Thyroid gland (tissue), 4 donors: ENCODE measurements at places on chromosomes 2 and 18. TPM values are rescaled to one million over a fixed set of nuclear protein-coding genes. Genes with fewer than 3 reads are reported as not detected.
A peak's percentile ranks its signal among the peaks of the same experiment; 100 is the strongest.

DNA sequence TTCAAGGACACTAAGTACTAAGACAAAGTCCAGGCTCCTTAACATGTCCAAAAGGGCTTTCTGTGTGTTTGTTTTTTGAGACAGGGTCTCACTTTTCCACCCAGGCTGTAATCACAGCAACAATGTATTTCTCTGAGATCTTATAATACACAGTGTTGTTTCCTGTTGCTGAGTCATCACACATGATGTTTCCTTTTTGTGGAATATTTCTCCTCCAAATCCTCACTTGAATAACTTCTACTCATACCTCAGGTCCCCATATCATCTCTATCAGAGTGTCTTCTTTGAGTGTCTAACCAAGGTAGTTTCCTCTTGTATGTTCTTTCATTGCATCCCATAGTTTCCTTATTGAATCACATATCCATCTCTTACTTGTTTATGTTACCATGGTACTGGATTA lies 632.0 kb upstream of the PIK3C3 start:
- H3K4me1 ChIP-seq: peaks cover 3% of the 10 kb centered on the region
- H3K27me3 ChIP-seq: no peaks in the 10 kb centered on the region
- H3K27ac ChIP-seq: no peak overlapping the region

DNA sequence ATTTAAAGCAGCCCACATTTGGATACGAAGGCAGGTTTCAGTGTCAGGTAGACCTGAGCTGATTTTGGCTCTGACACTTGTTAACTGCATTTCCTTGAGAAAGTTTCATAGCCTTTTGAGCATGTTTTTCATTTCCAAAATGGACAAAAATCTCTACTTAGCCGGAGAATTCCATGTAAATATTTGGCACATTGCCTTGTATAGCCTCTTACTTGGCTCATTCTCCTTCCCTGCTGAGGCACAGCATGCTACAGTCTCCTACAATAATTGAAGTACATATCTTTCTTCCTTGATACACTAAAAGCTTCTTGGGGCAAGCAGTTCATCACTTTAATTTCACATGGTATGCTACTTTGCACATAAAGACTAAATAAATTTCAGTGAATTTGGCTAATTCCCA lies 772.2 kb upstream of the CHAC2 start:
- H3K27ac ChIP-seq: no peak overlapping the region
- no peaks in the 10 kb centered on the region for H3K36me3 ChIP-seq
- H3K4me1 ChIP-seq: no peaks in the 10 kb centered on the region
- no peak for DNase-seq

DNA sequence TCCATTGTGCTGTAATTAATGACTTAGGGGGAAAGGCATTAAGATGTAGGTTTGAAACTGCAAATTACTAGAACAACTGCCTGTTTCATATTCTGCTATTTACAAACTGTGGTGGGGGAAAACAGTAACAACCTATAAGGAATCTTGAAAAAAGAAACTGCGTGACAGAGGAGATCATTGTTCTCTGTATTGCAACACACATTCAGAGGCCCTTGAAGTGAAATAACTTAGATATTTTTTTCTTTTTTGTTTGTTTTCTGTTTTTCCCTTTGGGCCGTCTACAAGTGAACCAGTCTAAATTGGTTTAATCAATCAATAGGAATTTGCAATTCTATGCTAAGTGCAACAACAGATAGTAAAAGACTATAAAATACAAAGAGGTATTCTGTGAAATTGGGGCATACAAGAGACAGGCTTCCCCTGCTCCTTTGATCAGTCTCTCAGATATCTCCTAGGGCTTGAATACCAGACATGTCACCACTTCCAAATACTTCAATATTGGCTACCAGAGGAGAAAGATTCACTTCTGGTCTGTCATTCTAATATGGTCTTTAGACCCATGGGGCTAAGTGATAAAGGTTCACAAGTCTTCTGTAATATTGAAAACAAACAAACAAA lies 2055.1 kb upstream of the CELF4 start:
- peaks cover 4% of the 10 kb centered on the region for H3K4me1 ChIP-seq
- no peak for DNase-seq
- no peak overlapping the region for H3K4me3 ChIP-seq
- no peak overlapping the region for H3K27ac ChIP-seq
- no peaks in the 10 kb centered on the region for H3K27me3 ChIP-seq

DNA sequence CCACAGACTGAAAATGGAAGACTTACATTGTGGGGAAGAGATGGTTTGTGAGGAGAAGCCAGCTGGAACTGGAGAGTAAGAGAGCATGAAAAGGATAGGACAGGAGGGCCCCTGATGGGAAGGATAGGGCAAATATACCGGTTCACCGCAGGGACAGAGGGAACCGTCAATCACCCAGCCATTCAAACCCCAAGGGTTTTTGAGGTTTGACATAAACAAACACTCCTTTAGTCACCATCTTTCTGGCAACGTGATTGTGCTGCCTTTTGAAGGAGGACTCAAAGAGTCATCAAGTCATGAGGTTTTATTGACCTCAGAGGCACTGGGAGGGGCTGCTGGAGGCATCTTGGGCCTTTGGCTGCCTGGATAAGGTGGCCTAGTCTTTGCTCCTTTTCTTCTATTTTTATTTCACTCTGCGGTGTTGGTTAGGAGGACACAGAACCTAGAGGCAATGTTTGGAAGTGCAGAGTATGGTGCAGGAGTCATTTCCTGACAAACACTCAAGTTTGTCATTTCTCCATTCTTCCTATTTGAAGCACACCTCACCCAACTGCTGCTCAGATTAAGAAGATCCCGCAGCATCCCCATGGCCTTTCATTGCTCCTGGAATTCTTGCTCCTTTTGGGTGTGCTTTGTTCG lies 487.3 kb upstream of the SPRED2 start:
- H3K27ac ChIP-seq: no peak overlapping the region
- no peak for DNase-seq
- H3K27me3 ChIP-seq: no peaks in the 10 kb centered on the region
- no peak overlapping the region for H3K4me3 ChIP-seq

DNA sequence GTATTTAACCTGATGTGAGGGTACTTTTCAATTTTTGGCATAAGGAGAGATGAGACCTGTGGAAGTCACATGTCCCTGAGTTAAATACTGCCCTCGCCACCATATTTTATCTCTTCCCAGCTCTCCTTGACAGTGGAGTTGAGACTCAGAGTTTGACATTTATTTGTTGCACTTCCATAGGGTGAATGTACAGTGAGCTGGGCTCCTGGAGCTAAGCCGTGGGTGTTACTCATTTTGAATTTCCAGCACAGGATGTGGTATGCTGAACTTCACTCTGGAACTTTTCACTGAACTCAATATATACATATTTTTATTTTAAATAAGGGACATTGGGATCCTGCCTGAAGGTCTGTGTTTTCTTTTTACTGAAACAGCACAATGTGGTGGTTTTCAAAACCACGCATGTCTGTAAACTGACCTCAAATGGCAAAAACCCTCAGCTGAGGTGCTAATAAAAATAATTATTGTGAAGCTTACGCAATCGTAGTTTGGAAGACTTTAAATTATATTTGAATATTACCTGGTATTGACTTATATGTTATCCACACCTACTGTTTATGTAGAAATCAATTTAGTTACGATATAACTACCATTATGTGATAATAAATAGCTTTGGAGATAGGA lies 12.1 kb downstream of the RNF144A start:
- DNase-seq: no peak
- no peaks in the 10 kb centered on the region for H3K36me3 ChIP-seq

DNA sequence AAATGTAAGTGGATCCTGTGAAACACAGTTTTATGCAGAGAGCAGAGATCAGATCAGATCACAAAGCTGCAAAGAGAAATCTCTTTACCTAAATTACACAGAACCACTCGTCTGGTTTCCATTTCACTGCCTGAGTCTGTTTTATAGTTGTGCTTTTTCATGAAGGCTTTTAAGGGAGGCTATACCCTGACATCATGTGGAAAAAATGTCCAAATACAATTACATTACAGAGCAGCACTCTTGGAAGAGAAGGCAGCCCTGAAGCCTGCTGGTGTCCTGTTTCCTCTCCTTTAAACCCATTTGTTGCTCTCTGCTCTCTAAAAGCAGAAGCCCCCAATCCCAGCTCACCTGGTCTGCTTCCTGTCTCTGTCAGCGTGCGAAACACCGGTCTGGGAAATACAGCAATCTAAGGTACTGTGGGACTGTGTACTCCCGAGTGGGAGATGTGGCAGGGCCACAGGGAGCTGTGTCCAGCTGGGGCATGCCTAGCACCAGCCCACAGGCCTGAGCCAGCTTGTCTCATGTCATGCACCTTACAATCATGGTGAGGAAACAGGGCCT lies 24.8 kb upstream of the ZFP36L2 start:
- no peaks in the 10 kb centered on the region for H3K27me3 ChIP-seq
- peak overlapping the region; percentile 91 for H3K27ac ChIP-seq
- H3K36me3 ChIP-seq: no peaks in the 10 kb centered on the region
- peaks cover 30% of the 10 kb centered on the region for H3K4me1 ChIP-seq

MAP3K19 gene
- total RNA-seq: not detected
